GM13976 (cell line): ENCODE measurements at places on chromosomes 2 and 18.

DNA sequence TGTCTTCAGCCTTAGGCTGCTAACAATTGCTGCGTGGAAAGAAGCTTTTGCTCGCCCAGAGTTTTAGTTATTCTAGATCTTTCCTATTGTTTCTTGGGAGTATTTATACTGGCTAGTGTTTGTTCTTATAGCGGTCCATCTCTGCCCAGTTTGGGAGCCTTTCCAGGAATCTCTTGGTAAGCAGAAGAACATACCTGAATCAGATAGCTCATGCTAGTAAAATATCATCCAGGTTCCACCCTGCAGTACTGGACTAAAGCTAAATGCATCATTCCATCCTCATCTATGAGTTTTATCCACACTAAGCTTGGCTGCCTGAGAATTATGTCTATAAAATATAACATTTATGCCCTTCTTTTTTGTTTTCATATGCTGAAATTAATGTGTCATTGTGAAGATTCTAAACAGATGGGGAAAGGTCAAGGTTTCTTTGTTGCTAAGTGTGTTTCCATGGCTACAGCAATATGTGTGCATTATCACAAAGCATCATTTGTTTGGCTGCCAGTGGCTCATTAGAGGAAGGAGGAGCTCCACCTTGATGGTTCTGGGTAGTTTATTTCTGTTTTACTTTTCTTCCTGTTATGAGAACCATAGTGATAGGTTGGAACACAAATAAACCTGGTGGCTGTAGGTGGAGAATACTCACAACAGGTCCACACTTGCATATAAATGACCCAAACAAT lies 182.8 kb downstream of the PIK3C3 start:
- no peak for DNase-seq

- no peak for DNase-seq
Measured at GRCh38 chr2:128635361-128635900, 316.8 kb upstream of the HS6ST1 start.

DNA sequence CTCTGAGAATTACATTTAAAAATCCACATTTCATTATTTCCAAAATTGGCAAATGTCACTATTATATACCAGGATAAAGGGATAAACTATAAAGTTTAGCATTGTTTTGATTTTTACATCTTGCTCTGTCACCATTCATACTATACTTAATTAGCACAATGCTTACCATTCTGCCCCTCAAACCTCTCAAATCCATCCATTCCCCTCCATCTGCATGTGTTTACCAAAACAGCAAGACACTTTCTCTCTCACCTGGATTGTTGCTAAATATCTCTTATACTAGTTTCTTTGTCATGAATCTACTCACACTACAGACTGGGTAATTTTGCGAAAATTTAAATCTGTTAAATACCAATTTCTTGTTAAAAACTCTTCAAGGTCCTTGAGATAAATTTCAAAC lies 496.1 kb downstream of the NR4A2 start:
- DNase-seq, result no peak

- peak; percentile 46 for DNase-seq
Measured at GRCh38 chr2:71299507-71299906, 32.1 kb upstream of the ZNF638 start.

GRCh38 chr2:5316001-5316490 lies 376.1 kb upstream of the SOX11 start:
- no peak for DNase-seq

DNA sequence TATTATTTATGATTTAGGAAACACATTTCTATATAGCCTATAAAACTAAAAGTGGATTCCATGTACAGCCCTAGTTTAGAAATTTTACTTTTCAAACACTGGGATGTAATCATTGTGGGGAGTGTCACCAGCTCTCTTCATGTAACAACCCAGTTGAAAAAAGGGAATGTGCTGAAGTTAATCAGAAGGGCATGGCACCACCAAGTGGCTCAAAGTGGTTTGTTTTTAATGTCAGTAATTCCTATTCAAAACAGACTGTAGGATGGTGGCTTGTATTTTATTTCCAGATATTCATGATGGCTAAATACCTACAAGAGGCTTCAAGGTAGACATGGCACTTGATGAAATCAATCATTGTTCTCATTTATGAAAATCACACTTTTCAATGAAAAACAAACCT lies 58.1 kb upstream of the TMEM182 start:
- peak; percentile 39 for DNase-seq

GRCh38 chr18:25927830-25928229 lies 162.6 kb downstream of the SS18 start:
- DNase-seq, result no peak

DNA sequence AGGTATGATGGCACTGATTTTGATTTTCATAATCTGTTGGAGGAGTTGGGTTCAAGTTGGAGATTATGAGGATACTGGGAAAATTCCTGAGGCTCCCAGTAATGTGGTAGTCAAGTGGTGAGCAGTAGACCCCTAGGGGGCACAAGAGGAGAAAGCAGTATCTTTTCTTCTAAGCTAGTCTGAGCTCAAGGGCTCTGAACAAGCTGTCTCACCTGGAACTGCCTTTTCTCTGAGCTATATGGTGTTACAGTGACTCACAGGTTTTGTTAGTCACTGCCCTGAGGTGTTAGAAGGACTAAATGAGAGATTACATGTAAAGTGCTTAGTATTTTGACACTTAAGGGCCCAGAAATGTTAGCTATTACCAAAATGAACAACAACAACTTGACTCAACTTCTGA lies 42.2 kb downstream of the CD302 start:
- DNase-seq, result no peak

GRCh38 chr18:24015639-24016631 lies 1.4 kb downstream of the TTC39C start:
- no peak for DNase-seq

- DNase-seq, result no peak
Measured at GRCh38 chr2:174477759-174478158, 9.1 kb downstream of the GPR155 start.

- no peak for DNase-seq
Measured at GRCh38 chr2:197414039-197414438, 20.8 kb downstream of the SF3B1 start.

DNA sequence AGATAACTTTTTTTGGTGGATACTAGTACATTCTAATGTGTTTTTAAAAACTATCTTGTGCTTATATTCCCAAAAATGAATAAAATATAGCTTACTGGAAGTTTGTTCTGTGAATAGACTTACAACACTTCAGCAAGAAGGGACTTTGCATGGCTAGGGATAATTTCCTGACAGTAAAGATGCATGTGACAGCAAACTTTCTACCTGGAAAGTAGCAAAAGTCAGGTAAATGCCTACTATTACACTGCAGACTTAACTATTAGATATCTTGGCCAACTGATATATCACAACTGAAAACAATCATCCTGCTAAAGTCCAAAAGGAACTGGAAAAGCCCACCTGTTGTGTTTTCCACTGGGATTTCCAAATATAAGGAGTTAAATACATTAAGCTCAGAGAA lies 1753.5 kb upstream of the CELF4 start:
- DNase-seq, result no peak

- no peak for DNase-seq
Measured at GRCh38 chr2:226184940-226185615, 614.5 kb downstream of the IRS1 start.

DNA sequence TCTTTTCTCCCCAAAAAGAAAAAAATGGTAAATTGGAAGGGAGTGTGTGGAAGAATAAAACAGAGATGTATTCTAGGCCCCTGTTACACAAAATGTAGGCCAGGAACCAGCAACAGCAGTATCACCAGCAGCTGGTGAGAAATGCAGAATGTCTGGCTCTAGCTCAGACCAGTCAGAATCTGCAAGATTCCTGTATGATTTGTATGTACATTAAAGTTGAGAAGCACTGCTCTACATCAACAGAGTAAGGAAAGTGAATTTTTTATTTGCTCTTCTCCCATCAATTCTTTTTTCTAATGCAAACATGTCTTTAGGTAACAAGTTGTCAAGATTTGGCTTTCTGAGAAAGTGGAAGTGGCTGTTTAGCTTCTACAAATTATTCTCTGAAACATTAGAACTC lies 235.4 kb upstream of the FANCL start:
- DNase-seq, result no peak

DNA sequence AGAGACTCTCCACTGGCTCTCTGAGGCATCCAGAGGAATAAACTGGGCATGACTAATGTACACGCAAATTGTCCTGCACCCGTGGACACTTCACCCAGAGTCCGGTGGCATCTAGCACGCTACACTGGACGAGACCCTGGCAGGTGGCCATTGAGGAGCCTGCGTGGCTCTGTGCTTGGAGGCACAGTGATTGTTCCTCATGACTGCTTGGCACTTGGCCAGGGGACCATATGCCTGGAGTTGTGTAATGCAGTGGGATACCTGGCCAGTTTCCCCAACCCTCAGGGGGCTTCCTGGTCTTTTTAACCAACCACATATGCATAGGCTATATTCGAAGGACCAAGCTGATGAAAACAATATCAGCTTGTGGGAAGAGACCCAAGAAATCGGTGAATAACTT lies 66.6 kb downstream of the MTCL1 start:
- no peak for DNase-seq

- no peak for DNase-seq
Measured at GRCh38 chr2:101981504-101981903, 10.3 kb upstream of the IL1R2 start.

DNA sequence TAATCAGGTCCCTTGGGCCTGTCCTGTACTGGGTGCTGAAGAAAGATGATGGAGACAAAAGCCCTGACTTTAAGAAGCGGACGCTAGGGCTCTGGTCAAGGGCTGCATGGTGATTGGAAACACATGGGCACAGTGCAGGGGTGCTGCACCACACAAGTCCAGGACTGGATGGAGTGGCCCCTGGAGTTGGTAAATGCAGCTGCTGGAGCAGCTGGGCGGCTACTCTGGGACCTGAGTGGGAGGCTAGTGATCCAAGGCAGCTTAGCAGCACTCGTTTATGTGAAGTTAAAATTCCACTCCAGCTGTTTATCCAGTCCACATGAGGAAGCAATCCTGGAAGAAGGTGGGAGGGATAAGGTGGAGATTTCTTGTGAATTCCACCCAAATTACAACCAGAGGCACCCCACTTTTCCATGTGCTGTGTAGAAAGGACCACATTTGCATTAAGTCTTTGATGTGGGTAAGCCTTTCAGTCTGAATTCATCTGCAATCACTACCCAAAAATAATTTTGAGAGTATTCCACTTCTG lies 24.9 kb downstream of the MERTK start:
- DNase-seq, result no peak

- no peak for DNase-seq
Measured at GRCh38 chr18:48734460-48734859, 195.6 kb downstream of the CTIF start.

GRCh38 chr2:20106746-20107145 lies 55.3 kb upstream of the LAPTM4A start:
- DNase-seq, result no peak

DNA sequence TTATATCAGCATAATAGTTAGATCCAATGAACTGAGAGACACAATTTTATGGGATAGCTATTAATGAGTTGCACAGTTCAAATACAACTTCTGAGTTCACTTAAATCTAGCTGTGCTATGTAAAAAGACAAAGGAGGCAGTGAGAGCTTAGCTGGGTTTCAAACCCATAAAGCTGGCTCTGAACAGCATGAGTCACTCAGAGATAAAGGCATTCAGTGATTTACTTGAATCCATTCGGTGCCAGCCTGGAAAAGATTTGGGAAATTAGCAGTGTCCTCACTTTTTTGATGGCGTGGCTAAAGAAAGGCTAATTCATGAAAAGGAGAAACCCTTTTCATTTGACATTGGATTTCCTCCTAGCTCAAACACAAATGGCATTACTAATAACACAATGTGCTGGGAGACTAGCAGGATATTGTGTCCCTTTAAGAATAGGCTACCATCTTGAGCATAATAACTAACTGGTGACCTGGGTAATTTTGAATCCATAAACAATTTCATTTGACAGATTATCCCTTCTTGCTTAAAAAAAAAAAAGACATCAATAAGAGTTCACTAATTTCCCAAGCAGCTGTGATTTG lies 98.4 kb upstream of the NEUROD1 start:
- no peak for DNase-seq

GRCh38 chr2:215702116-215702902 lies 266.4 kb upstream of the FN1 start:
- DNase-seq, result no peak

DNA sequence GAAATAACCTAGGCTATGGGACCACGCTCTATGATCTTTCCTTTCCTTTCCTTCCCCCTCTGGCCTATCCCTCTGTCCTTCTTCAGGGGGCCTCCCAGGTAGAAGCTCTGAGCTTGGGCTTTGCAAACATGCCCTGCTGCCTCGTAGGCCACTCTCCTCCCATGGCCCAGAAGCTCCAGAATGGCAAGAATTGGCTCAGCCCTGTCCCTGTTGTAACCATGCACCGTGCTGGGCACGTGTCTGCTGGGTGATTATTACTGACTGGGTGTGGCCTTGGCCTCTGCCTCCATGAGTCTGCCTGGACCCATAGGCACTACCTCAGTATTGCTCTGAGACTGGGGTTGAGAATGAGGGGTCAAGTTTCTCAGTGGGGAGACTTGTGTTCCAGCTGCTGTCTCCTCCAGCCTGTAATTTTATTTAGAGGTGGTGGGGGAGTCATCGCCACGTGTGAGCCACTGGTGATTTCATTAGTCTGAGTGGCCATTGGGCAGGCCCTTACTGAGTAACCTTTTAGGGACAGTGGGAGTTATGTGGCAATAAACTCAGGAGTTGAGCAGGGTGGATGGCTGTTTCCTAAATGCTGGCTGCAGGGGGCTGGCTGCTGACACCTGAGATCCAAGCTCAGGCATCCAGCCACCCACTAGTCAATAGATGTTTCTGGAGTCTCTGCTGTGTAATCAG lies 157.9 kb downstream of the CLIP4 start:
- no peak for DNase-seq

DNA sequence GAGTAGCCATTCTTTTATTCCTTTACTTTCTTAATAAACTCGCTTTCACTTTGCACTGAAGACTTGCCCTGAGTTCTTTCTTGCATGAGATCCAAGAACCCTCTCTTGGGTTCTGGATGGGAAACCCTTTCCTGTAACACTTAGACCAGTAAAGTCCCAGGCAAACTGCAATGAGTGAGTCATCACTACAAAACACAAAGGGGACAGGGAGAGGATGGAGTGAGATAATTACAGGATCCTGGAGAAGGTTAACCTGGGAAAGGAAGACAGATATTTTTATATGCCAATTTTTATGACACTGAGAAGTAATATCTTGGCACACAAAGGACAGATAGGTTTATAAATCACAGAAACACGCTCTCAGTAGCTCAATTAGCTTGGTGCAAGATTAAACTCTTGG lies 48.7 kb downstream of the EHD3 start:
- DNase-seq, result no peak

DNA sequence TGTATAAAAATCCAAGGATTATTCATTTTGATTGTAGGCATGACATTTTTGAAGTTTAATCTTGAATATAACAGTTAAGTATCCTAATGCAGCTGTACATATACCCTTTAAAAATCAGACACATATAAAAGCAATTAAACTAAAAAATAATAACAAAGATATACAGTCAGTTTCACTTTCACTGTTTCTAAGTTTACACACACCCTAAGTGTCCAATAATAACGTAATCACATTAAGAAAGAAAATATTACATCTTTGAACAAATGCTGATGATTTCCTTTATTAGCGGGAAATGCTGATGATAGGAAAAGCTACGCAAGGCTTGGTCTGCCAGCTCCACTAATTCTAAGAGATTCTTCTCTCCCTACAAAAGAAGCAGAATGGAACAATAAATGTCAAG lies 38.8 kb downstream of the RTTN start:
- DNase-seq, result no peak
